ENCODE measurements at places on chromosomes 4 and X.

DNA sequence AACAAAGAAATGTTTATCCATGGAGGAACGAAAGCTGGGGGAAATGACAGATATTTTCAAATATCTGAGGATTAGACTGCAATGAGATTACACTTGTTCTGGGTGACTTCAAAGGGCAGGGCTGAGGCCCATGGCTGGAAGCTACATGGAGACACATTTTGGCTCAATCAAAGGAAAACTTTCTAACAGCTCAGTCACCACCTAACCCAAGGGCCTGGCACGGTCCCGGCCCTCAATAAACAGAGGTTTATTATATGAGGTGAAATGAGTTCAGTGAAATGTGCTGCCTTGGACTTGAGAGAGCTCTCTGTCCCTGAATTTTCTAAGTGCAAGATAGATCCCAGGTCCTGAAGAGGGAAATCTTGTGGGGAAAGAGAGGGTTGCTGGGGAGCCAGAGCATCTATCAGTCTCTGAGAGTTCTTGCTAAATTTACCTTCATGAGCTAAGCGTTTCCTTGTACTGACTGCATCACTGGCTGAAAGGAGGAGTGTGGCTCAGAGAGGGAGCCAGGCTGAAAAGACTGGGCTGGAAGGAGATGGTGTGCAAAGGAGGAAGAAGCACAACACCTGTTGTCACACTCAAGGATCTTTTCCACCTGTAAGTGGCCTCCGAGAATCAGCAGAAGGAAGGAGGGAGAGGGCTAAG, 2.0 kb upstream of the RIPPLY1 start:
- DNase-seq, result no peak

DNA sequence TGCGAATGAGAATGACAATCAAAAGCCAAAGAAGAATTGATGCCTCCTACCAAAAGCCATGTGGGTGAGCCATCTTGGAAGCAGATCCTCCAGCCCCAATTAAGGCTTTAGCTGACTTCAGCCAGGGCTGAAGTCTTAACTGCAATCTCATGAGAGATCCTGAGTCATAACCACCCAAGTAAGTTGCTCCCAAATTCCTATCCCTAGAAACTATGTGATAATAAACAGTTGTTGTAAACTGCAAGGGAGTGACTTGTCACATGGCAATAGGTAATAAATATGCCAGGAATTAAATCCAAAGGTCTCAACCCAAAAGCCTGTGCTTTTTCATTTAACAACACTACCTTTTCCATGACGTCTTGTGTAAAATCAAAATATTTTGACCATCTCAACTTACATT, 154.2 kb upstream of the TBL1X start:
- DNase-seq, result no peak

DNA sequence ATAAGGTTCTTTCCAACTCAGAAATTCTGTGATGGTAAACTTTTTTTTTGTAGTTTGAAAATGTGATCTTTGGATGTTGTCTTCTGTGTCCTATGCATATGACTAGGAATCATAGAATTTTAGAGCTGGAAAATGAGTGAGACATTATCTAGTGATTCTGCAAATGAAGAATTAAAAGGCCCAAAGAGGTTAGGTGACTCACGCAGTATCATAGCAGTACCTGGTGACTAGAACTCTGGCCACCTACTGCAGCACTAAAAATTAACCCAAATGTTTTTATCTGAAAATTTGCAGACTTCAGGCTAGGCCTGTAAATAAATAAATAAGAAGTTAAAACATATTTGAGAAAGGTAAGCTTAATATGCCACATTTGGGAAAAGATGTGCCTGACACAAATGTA, 52.8 kb downstream of the NFKB1 start:
- no peak for DNase-seq

DNA sequence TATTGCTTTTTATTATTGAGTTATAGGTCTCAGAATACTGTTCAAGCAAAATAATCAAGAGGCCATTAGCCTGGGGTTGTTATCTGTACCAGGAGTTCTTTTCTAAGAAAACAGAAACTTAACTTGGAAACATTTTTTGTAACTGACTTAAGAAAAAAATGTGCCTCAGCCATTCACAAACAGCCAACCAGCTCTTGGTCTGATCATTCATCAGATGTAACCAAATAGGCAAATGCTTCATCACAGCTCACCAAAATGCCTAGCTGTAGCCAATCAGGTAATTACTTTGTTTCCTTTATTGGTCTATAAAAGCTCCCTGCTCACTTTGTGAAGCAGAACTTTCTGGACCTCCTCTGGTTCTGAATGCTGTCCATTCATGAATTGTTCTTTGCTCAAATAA, 387.7 kb downstream of the FAT4 start:
- DNase-seq, result no peak

DNA sequence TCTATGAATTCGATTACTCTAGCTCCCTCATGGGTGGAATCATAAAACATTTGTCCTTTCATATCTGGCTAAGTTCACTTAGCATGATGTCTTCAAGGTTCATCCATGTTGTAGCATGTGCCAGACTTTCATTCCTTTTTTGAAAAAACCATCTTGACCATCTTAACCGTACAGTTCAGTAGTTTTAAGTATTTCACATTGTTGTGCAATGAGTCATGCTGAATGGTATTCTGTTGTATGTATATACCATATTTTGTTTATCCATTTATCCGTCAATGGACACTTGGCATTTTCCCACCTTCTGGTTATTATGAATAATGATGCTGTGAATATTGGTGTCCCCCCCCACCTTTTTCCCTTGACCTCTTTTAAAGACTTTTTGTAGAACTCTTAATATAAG, 72.4 kb upstream of the TLR2 start:
- DNase-seq, result no peak

Measured in DMS53 (cell line).